ENCODE measurements at places on chromosomes 3 and 15.

- H3K27ac ChIP-seq: no peak overlapping the region
- H3K4me3 ChIP-seq: no peak overlapping the region
- no peak for DNase-seq
- peaks cover 17% of the 10 kb centered on the region for H3K4me1 ChIP-seq
- H3K27me3 ChIP-seq: peaks cover 36% of the 10 kb centered on the region
These were observed 30.3 kb upstream of the CTNNB1 start for GRCh38 chr3:41169023-41169422.

GRCh38 chr3:63689285-63689684 is 36.8 kb downstream of the SNTN start:
- DNase-seq: no peak
- H3K4me1 ChIP-seq: no peaks in the 10 kb centered on the region
- H3K27ac ChIP-seq: no peak overlapping the region
- H3K27me3 ChIP-seq: peaks cover 8% of the 10 kb centered on the region

DNA sequence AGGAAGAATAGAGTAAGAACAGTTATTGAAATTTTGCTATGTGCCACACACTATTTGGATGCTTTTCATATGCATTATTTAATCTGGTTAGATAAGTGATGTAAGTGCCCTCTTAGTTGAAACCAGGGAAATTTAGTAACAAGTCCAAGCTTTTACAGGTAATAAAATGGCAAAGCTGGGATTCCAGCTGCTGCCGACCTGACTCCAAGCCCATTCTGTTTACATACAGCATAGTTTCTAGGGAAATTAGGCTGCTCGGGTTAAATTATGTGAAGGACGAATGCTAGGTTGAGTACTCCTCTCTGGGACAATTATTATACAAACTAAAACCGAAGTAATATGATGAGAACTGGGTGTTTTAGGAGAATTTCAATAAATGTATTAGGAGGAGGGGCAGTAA is 38.7 kb upstream of the FAH start:
- no peaks in the 10 kb centered on the region for H3K27me3 ChIP-seq
- peaks cover 27% of the 10 kb centered on the region for H3K4me1 ChIP-seq
- H3K36me3 ChIP-seq: peaks cover 3% of the 10 kb centered on the region
- H3K4me3 ChIP-seq: no peak overlapping the region
- H3K27ac ChIP-seq: no peak overlapping the region

DNA sequence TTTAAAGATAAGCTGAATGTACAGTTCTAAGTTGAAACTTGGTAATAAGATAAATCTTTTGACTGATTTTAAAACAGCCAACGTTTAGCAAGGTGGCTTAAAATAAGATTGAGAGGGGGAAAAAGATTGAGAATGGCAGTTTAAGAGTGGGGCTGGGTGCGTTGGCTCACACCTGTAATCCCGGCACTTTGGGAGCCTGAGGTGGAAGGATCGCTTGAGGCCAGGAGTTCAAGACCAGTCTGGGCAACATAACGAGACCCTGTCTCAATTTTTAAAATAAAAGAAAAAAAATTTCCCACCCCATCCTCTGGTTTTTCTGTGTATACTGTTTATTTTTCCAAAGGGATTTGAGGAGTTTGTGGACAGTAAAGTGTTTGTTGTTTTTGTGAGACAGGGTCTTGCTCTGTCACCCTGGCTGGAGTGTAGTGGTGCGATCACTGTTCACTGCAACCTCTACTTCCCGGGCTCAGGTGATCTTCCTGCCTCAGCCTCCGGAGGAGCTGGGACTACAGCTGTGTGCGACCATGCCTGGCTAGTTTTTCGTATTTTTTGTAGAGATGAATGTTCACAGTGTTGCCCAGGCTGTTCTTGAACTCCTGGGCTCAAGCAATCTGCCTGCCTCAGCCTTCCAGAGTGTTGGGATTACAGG is 3.0 kb downstream of the MAPK6 start:
- H3K27me3 ChIP-seq: no peaks in the 10 kb centered on the region
- DNase-seq: no peak
- H3K4me3 ChIP-seq: peak overlapping the region; percentile 12

- H3K4me3 ChIP-seq: no peak overlapping the region
- no peak for DNase-seq
- H3K27me3 ChIP-seq: no peaks in the 10 kb centered on the region
- no peaks in the 10 kb centered on the region for H3K36me3 ChIP-seq
These were observed 274.5 kb downstream of the NEK10 start for GRCh38 chr3:27094721-27095120.

DNA sequence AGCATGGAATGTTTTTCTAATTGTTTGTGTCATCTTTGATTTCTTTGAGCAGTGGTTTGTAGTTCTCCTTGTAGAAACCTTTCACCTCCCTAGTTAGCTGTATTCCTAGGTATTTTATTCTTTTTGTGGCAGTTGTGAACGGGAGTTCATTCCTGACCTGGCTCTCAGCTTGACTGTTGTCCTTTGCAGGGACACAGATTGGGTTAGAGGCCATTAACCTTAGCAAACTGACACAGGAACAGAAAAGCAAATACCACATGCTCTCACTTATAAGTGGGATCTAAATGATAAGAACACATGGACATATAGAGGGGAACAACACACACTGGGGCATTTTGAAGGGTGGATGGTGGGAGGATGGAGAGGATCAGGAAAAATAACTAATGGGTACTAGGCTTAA is 52.2 kb upstream of the RORA start:
- peaks cover 29% of the 10 kb centered on the region for H3K27me3 ChIP-seq
- no peak overlapping the region for H3K4me3 ChIP-seq
- no peak for DNase-seq

DNA sequence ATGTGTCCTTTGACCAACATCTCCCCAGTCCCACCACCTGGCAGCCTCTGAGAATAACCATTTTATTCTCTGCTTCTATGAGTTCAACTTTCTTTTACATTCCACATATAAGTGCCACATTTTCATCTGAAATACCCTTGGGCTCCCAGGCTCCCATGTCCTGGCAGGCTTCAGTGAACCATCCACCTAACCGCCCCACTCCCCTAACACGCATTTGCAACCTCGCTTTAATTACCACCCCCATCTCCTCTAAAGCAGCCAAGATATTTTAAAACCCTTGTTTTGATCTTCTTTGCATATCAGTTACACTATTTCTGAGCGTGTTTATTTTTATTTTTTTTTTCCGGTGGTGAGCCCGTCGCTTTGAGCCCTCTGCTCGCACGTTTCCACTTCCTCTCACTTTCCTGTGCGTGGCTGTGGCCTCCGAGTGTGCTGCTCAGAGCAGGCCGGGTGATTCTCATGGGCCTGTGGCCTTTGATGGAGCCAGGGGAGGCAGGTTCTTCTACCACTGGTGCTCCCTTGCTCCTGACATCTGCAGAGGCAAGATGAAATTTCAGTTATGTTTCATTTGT is 195.4 kb upstream of the LPP start:
- H3K27ac ChIP-seq: peak overlapping the region; percentile 84
- H3K4me3 ChIP-seq: peak overlapping the region; percentile 42
- peak; percentile 67 for DNase-seq
- no peaks in the 10 kb centered on the region for H3K27me3 ChIP-seq

- no peaks in the 10 kb centered on the region for H3K27me3 ChIP-seq
- no peak for DNase-seq
- H3K4me3 ChIP-seq: no peak overlapping the region
- no peak overlapping the region for H3K27ac ChIP-seq
These were observed 3.3 kb downstream of the DET1 start for GRCh38 chr15:88543065-88543776.

- H3K27ac ChIP-seq: no peak overlapping the region
- peaks cover 3% of the 10 kb centered on the region for H3K27me3 ChIP-seq
- no peak overlapping the region for H3K4me3 ChIP-seq
- H3K4me1 ChIP-seq: no peaks in the 10 kb centered on the region
- H3K36me3 ChIP-seq: no peaks in the 10 kb centered on the region
These were observed 4.4 kb downstream of the AADAC start for GRCh38 chr3:151818361-151818760.

- H3K27ac ChIP-seq: no peak overlapping the region
- H3K27me3 ChIP-seq: peaks cover 3% of the 10 kb centered on the region
- no peaks in the 10 kb centered on the region for H3K4me1 ChIP-seq
- H3K4me3 ChIP-seq: no peak overlapping the region
- H3K36me3 ChIP-seq: no peaks in the 10 kb centered on the region
These were observed 84.0 kb downstream of the CGNL1 start for GRCh38 chr15:57460208-57460816.

DNA sequence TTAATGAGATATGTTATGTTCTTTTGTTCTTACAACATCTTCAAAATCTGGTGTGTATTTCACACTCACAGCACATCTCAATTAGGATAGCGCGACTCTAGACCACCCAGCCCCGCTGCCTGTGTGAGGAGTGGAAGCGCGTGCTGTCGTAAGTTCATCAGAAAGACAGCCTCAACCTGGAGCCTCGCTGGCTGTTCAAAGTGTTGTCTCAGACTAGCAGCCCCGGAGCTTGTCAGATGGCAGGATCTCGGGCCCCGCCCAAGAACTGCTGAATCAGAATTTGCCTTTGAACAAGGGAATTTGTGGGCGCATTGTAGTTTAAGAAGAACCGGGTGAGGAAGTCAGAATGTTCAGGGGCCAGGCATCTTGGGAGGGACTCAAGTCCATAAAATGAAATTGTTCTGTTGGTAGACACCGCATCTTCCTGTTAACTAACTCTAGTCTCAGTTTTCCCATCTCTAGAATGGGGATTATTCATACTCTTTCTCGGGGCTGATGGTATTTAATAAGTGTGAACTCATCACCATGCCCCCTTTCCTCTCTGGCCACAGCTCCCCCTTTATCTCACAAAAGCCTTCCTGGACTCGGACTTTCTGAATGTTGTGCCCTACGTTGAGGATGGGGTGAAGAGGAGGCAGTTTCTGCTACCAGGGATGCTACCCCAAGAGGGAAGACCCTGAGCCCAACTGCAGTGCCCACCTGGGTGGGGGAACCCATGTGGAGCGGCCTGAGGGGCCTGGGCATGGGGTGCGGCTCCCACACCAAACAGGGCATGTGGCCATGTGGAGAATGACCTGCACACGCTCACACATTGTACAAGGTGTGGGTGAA is 40.4 kb downstream of the BHLHE40 start:
- peak; percentile 88 for DNase-seq
- H3K4me1 ChIP-seq: peaks cover 74% of the 10 kb centered on the region
- H3K27me3 ChIP-seq: peaks cover 2% of the 10 kb centered on the region
- peak overlapping the region; percentile 38 for H3K4me3 ChIP-seq

DNA sequence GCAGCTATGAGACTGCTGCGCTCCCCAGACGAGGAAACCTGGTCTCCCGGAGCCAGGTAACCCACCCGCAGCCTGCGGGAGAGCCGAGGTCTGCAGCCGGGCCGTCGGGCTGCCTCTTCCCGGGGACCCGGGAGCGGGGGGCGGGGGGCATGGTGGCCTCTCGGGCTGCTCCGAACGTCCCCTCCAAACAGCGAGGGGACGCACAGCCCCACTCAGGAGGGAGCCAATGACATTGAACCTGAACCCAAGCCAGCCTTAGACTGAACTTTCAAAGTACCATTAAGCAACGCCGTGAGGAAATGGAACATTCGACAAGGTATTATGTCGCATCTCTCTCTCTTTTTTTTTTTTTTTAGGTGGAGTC is 29.8 kb upstream of the ALDH1A3 start:
- no peak overlapping the region for H3K27ac ChIP-seq
- peak; percentile 5 for DNase-seq
- H3K27me3 ChIP-seq: peaks cover 9% of the 10 kb centered on the region
- H3K36me3 ChIP-seq: no peaks in the 10 kb centered on the region

- DNase-seq: no peak
- no peaks in the 10 kb centered on the region for H3K36me3 ChIP-seq
- H3K4me1 ChIP-seq: peaks cover 6% of the 10 kb centered on the region
- no peak overlapping the region for H3K27ac ChIP-seq
- no peak overlapping the region for H3K4me3 ChIP-seq
- H3K27me3 ChIP-seq: peaks cover 16% of the 10 kb centered on the region
These were observed 31.6 kb upstream of the MASP1 start for GRCh38 chr3:187323091-187323490.
